ENCODE measurements at places on chromosomes 4 and X. TPM values are rescaled to one million over a fixed set of nuclear protein-coding genes. Genes with fewer than 3 reads are reported as not detected.
A peak's percentile ranks its signal among the peaks of the same experiment; 100 is the strongest.

Gene PPEF1
- total RNA-seq, result not detected

Gene DCAF12L2
- total RNA-seq, result not detected

Gene TLR2
- total RNA-seq, result not detected

DNA sequence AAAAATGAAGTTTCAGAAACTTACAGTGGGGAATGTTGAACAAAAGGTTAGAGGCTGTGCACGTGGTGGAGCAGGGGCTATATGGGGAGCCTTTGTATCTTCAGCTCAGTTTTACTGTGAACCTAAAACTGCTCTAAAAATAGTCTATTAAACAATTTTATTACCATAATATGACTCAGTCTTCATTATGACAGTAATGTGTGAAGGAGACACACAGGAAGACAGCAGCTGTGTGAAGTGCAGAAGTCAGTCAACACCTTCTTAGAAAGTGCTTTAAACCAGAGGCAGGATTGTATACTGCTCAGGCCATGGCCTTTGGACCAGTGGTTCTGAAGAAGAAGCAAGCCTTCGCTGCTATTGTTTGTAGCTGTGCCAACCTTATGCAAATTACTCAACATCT, 89.7 kb downstream of the ARHGAP10 start:
- DNase-seq, result no peak

DNA sequence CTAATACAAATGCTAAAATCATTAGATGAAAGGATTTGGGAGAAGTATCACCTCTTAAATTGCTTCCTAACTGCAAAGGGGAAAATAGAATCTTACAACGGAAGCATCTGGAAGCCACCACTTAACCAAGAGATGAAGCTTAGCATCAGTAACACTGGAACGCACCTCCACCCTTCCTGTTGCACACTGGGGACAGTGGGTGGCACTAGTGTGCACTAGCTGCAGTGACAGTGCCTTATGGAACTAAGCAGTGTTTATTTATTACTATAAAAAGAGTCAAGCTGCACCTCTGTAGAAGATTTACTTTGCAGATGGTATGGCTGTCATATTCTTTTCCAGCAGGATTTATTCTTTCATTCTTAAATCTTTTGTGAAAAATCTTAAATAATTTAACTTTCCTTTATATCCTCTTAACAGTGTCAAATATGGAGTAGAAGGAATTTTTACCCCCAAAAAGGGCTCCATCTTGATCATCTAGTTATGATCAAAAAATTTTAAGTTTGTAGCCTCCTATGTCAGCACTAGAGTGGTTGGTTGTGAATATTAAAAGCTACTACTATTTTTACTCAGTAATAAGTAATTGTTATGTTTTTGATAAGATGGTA, 76.7 kb downstream of the SCD5 start:
- DNase-seq, result peak; percentile 23

GRCh38 chr4:107831140-107831539, 6.4 kb downstream of the SGMS2 start:
- DNase-seq, result no peak

- DNase-seq, result peak; percentile 9
These were observed 67.5 kb upstream of the CLDN34 start for GRCh38 chrX:9899640-9900111.

DNA sequence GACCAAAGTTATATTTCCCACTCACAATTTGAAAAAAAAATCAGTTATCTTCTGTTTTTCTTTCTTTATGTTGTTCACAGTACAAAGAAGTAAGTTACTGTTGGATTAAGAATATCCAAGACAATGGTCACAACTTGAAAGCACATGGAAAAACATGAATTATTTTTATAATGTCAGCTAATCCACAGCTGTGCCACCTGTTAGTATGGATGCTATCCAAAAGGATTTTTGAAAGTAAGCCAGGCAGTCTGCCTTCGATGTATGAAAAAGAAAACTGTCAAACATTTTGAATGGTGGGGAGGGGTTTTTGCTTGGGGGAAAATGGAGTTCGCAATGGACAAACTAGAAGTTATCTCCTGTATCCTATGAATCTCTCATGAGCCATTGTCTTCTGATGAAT, 6.2 kb downstream of the GPM6A start:
- DNase-seq, result no peak

GRCh38 chr4:2534904-2535375, 1.5 kb upstream of the FAM193A start:
- peak; percentile 14 for DNase-seq
